ENCODE measurements at places on chromosomes 2 and 18.

- DNase-seq: no peak
These were observed 8.4 kb downstream of the DHRS9 start for GRCh38 chr2:169077674-169078240.

DNA sequence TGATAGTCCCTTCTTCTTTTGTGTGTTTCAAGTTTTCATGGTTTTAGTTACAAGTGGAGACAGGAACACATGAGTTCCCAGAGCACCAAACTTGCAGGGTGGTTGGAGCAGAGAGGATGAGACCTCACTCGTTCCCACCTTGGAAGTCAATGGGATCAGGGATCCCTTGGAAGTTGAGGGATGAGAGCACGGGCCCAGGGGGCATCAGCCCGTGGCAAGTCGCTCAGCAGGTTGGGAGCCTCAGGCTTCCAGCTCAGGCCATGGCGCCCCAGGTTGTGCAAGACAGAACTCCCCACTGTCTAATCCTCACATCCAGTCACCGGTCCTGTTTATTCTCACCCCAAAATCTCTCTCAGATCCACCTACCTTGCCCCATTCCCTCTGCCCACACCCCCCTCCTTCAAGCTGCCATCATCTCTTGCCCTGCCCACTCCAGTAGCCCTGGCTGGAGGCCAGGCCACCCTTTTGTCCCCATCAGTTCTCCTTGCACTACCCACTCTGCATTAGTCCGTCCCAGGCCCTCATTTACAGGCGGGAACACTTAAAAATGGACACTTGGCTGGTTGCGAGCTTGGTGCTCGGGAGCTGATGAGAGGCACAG lies 37.6 kb upstream of the FOSL2 start:
- DNase-seq: no peak

- no peak for DNase-seq
These were observed 10.6 kb upstream of the CHRNA1 start for GRCh38 chr2:174774886-174775285.

DNA sequence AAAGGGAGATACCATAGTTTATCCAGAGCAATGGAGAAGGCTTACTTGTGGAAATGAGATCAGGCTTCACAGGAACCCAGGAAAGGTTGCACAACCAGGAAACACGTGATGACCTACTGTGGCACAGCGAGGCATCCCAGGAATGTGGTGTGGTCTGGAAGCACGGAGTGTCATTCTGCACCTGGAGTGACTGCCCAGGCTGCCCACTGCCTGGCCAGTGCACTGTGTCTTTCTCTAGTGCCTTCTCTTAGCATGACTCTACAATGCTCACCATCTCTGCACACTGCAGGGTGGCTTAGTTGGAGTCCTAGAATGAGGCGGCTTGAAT lies 48.9 kb downstream of the CHST9 start:
- peak; percentile 66 for DNase-seq

- no peak for DNase-seq
These were observed 1.7 kb upstream of the MLPH start for GRCh38 chr2:237485304-237485703.

- DNase-seq: no peak
These were observed 301.3 kb downstream of the ZNF407 start for GRCh38 chr18:74898965-74899364.

DNA sequence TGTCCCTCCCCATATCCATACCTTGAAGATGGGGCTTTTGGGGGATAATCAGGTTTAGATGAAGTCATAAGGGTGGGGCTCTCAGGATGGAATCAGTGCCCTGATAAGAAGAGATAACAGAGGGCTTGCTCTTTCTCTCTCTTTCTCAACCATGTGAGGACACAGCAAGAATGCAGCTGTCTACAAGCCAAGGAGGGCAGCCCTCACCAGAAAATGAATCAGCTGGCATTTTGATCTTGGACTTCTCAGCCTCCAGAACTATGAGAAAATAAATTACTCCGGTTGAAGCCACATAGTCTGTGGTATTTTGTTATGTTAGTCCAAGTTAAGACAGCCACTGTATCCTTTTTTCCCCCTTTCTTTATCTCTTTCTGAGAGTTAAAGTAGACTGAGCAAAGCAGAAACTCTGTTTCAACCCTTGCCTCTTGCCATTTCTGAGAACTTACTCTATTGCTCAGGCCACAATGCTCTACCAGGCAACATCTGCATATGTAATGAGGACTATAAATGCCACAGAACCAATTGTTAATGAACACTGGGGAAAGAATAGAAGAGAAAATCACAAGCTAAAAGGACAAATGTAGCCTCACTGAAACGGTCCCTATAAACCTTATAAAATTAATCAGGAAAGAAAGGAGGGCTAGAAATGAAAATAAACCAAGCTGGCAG lies 56.9 kb downstream of the SRBD1 start:
- no peak for DNase-seq

DNA sequence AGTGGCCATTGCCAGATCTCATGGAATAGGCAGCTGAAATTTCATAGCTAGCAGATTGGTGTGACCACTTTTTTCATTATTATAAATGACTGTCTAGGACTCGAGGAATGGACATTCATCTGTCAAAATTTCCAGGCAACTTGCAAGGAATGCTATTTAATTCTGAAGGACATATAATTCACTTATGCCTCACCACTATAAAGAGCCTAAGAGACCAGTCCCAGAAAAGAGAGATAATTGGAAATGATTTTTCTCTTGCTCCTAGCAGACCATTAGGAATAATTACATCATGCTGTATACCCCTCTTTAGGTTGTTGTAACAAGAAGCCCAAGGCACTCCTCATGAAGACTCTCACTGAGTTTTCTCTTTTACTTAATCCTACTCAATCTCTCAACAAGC lies 557.4 kb upstream of the RAB6C start:
- no peak for DNase-seq

DNA sequence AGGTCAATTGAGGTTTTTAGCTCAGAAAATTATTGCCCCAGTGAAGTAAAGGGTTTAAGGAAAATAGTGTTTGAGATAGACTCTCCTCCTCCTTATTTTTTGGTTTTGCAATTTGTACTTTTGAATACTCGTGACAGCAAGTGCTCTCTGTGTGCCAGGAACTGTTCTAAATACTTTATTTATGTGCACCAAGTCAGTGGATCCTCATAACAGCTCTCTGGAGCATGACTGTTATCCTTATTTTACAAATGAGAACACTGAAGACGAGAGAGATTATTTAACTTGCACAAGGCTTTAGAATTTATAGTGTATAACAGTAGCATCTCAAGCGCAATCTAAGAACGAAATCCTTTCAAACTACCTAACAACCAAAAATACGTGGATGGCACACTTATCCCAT lies 24.7 kb downstream of the BABAM2 start:
- DNase-seq: no peak

DNA sequence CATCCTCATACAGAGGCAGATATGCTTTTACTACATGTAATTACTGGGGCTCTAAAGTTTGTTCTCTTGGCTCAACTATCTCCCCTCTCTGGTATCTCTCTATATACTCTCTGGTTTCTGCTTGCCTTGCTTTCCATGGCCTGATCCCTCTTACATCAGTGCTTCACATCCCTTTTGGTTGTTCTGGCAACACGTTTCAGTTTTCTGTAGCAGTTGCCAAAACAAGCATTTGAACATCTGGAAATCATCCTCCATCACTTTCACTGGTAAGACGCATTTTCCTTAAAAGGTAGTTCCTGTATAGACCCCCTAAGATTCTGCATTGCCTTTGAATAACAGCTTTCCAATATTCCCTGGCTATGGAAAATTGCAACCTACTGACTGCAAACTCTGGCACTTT lies 25.9 kb downstream of the COL5A2 start:
- no peak for DNase-seq

- DNase-seq: no peak
These were observed 416.2 kb upstream of the LYPD1 start for GRCh38 chr2:133086176-133086575.

- DNase-seq: no peak
These were observed 115.1 kb downstream of the KCNJ3 start for GRCh38 chr2:154813636-154814035.

GRCh38 chr2:232877940-232878511 lies 8.0 kb downstream of the SNORC start:
- DNase-seq: no peak

DNA sequence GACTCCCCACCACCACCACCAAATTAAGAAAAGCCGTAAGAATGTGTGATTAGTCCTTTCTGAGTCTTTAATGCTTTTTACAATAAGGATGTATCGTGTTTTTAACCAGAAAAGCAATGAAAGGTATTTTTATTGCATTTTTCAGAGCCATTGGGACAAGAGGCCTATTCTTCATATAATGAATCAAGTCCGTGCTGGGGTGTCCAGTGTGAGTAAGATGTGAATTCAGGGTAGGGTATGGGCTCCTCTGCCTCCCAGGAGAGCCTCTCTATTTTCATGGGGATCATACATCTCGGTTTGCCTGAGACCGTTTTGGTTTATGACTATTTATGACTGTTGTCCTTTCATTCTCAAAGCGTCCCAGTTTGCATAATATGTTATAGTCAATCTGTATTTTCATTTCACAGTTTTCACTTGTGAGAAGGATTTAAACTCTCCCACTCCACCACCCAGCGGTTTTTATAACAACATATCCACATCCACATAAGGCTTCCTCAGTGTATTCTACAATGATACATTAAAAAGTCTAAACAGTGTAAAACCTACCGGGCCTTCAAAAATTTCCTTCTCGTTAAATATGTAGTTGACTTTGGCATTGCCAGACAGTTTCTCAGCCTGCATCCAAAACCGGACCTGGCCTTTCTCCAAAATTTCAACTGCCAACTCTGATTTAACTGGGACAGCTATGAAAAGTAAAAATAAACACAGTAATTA lies 80.8 kb upstream of the LPIN2 start:
- DNase-seq: peak; percentile 28

DNA sequence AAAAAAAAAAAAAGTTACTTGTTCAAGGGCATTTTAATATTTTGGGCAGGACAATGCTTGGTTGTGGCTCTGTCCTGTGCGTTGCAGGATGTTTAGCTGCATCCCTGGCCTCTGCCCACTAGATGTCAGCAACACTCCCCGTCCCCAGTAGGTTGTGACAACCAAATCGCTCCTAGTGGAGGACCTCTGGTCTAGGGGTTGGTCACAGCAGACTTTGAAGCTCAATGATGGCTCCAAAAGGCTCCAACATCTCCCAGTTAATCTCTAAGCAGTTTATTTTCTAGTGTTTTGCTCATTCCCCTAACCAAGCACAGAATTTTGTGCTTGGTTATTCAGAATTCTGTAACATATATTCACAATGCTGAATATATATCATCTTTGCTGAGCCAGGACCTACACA lies 67.0 kb downstream of the CHRNA1 start:
- peak; percentile 76 for DNase-seq

GRCh38 chr2:153388246-153388645 lies 90.3 kb downstream of the RPRM start:
- DNase-seq: no peak

GRCh38 chr2:240482141-240482540 lies 46.7 kb downstream of the GPC1 start:
- DNase-seq: no peak

GRCh38 chr2:121529439-121530211 lies 1.1 kb upstream of the RNU4ATAC start:
- DNase-seq: no peak

- DNase-seq: no peak
These were observed 81.5 kb upstream of the YWHAQ start for GRCh38 chr2:9712263-9712662.

- no peak for DNase-seq
These were observed 96.2 kb downstream of the NCK2 start for GRCh38 chr2:105840933-105841332.

GRCh38 chr2:213015387-213016165 lies 135.8 kb downstream of the IKZF2 start:
- no peak for DNase-seq

- DNase-seq: no peak
These were observed 97.4 kb upstream of the LHCGR start for GRCh38 chr2:48852938-48853337.

DNA sequence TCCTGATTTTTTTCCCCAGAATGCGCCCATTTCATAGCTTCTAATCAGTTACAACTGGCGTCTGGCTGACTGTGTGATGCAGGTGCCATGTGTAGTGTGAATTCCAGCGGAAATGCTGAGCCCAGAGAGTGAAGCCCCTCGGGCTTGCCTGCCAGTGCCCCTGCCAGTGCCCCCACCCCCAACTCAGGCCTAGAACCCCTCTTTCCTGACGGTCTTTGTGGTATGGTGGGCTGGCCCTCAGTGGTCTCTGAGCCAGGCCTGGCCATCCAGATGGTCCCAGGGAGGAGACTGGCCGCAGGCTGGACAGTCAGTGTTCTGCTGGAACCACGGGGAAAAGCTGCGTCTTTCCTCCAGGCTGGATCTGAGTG lies 3.1 kb downstream of the RAMP1 start:
- DNase-seq: no peak

GRCh38 chr2:65062843-65063825 lies 6.9 kb downstream of the CEP68 start:
- no peak for DNase-seq
